ENCODE measurements at places on chromosomes 3 and 15.

- no peak for DNase-seq
Observed at GRCh38 chr3:197280156-197280555, 18.3 kb downstream of the DLG1 start.

DNA sequence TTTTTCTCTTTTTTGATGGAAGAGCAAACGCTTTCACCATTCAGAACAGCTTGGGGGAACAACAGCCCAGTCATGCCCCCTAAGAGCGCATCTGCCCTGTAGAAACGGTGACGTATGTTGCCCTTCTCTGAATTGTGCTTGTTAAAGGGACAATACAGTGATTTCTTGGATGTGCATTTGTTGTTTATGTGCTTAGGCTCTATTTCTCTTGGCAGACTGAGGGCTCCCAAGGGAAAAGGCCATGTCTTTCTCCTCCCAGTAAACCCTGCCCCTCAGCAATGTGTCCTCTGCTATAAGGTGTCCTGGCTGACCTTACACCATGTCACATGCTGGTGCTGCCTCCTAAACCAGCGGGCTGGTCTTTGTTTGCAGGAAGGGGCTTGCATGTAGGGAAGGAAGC, 346.1 kb downstream of the EPHB1 start:
- DNase-seq, result no peak

GRCh38 chr15:44646460-44646859, 17.0 kb downstream of the SPG11 start:
- no peak for DNase-seq

- no peak for DNase-seq
Observed at GRCh38 chr15:58369261-58369701, 62.5 kb upstream of the LIPC start.

GRCh38 chr3:179026636-179027035, 45.0 kb downstream of the ZMAT3 start:
- no peak for DNase-seq

DNA sequence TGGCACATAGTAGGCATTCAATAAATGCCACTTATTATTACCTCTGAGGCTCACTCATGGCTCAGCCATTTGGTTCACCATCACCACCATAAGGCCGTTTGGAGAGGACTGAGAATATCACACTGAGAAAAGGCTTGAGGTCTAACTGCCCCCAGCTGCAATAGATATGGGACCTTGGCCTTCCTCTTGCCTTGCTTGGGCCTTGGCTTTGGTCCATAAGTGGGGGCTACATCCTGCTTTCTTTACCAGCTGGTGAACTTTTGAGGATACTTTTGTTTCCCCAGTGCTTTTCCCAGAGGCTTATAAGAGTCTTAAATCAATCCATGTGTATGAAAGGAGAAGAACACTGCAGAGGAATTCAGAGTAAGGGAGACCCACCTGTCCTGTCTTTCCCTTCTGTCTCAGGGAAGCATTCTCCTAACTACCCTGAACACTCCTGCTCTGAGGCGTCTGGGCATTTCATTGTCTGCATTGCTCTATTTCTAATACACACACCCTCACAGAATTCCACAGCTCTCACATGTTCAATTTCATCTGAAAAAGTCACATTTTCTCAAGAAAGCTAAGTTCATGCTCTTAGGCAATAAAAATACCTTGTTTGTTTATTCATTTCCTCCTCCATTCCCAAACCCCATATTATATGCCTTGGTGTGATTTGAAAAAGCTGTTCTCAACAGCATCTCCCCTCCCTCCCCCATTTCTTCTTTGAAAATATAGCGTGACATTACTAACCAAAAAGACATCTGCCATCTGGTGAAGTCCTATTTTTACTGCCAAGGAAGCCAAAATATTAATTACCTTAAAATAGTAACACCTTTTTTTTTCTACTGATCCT, 22.5 kb upstream of the KCNMB2 start:
- no peak for DNase-seq

DNA sequence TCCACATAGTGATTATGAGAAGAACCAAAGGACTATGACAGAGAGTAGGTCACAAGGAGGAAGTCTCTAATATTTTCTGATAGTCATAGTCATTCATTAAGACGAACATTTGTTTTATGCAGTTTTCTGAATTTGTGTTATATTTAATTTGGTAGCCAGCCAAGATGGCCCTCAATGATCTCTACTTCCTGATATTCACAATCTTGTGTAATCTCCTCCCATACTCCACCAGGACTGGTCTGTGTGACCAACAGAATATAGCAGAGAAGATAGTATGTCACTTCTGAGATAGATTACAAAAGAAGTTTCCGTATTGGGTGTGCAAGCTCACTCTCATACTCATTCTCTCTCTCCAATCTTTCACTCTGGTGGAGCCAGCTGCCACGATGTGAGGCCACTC, 30.8 kb downstream of the HLTF start:
- no peak for DNase-seq

DNA sequence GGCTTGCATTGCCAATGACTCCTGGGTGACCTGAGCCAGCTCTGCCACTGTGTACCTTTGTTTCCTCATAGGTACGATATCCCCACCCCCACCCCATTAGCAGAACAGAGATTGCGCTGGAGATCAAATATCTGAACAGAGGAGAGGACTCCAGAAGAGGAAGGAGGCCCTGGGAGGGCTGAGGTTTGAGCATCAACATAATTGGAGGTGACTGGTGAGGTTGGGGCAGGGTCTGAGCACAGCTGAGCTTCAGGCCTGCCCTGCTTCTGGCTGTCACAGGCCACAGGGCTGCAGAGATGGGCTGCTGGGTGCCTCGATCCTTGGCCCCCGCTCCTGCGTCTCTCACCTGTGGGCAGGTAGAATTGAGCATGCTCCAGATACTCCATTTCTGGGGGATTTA, 21.3 kb upstream of the CACNA2D2 start:
- no peak for DNase-seq

DNA sequence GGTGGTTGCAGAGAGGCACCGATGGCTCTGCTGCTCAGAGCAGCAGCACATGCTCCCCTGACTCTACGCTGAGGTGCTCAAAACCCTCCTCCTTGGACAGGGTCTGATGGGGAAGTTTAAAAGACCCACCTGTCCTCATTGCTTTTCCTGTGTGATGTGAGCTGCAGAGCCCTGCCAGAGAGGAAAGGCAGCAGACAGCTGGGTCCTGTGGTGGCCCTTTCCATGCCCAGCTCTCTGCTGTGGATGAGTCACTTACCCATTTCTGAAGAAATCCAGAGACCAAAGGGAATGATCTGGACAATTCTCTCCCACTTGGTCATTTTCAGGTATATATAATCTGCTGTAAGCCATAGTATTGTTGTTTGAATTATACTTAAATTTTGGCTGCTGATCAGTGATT, 121.7 kb downstream of the CHDH start:
- DNase-seq, result no peak

GRCh38 chr3:172624999-172625398, 85.9 kb downstream of the NCEH1 start:
- no peak for DNase-seq

DNA sequence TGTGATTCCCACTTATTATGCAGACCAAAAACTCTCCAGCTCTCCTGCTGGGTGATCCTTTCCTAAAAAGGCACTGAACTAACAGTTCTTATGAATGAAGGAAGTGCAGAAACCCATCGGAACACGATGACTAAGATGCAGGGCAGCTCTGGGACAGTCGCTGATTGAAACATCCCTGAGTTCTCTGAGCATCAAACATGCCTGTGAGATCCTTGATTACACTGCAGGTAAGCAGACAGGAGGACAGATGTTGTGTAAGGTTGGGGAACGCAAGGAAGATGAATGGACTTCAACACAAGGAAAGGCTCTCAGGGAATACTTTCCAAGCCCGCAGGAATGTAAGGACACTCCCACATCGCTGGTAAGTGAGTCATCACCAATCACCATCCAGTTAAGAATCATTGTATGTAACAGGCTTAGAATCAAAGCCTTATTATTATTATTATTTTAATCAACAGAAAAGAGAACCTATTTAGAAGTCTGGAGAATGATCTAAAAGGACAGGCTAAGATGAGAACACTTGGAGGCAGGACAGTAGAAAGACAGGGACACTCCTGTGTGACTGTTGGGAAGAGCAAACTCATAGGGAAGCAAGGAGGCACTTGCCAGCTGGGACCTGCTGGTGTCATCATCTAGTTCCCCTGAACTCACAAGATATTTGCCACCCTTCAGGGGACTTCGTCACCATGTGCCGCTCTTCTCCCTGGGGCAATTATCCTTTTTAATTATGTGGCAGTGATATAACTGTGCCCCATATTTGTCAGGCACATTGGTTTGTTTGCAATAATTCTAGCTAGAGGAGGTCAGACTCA, 26.0 kb downstream of the TMEM158 start:
- no peak for DNase-seq

DNA sequence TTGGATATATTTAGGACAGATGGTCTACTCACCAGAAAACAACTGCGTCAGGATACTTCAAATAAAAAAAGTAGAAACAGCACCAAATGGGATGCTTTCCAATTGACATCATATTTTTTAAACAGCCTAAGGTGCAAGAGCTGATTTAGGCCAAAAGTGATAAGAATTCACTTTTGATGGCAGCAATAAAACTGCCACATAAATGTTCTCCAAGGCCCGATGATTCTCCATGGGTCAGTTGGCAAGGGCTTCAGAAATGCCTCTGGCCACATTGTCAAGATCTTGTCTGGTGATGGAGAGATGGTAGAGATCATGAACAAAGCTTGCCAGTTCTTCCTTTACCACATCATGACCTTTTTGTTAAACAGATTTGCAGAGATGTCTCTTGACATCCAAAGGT, 38.9 kb downstream of the LDHAL6B start:
- no peak for DNase-seq

GRCh38 chr3:128270559-128271492, 117.5 kb downstream of the EEFSEC start:
- DNase-seq, result no peak

GRCh38 chr3:72698154-72698917, 149.9 kb downstream of the SHQ1 start:
- DNase-seq, result no peak

- DNase-seq, result no peak
Observed at GRCh38 chr15:50968353-50968752, 59.9 kb downstream of the AP4E1 start.

GRCh38 chr3:49470714-49471420, 800 bp downstream of the DAG1 start:
- no peak for DNase-seq

DNA sequence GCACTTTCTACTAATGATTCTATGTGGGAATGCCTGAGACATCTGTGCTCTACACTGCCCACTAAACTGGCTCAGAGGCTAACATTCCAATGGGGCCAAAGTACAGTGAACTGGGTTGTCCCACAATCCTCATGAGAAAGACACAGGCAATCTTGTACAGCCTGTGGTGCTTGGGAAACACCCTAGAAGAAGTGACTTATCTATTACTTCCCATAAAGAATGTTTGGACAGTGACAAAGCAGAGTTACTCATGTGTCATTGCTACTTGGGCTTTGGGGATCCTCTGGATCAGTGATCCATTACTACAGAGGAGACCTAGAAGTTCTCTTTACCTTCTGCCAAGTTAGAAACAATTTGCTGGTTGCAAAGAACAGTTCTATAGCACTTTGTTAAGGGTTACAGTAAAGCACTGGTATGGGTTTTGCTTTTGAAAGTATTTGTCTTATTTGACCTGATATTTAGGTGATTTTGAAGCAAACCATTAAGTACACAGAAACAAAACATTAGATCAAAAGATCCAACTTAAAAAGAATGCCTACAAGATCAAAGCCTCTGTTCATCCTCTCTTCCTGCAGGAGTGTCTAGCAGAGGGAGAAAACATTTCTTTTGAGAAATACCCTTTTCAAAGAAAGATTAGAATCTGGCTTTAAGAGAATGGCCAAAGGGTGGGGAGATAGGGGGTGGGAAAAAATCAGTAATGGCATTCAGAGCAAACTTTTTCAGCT, 75.8 kb downstream of the CTNNB1 start:
- no peak for DNase-seq

DNA sequence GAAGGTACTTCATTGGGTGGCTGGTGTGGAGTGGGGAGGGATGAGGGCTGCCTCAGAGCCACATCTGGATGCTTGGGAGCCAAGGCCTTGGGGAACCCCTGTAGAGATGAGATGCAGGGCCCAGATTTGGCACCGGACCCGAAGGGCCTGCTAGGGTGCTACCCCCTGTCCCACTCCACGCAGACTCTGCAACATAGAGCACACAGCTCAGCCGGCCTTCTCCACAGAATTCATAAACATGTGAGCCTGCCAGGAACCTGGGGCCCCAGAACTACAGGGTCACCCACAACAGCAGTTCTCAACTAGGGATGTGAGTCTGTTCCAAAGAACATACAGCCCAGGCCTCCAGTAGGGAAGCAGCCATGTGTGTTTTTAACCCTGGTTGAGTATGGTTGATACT, 62.8 kb downstream of the LRIG1 start:
- no peak for DNase-seq

GRCh38 chr3:196662711-196663571, 23.4 kb downstream of the NRROS start:
- DNase-seq, result no peak

DNA sequence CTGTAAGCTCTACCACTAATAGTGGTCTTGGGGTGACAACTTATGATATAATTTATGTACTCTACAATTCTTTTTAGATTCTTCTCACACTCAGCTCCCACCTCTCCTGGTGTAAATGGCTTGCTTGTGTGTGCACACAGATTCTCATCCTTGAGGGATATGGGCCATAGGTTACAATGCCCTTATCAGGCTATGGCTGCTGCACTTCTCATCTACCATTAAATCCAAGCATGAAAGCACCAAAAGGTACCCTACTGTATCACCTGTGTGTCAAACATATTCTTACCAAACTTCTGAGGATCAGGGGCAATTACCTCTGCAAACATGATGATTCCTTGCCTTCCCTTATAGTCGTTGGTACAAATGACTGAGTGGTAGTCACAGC, 891.9 kb downstream of the SQOR start:
- no peak for DNase-seq

- no peak for DNase-seq
Observed at GRCh38 chr3:184508938-184509337, 52.6 kb upstream of the EPHB3 start.

DNA sequence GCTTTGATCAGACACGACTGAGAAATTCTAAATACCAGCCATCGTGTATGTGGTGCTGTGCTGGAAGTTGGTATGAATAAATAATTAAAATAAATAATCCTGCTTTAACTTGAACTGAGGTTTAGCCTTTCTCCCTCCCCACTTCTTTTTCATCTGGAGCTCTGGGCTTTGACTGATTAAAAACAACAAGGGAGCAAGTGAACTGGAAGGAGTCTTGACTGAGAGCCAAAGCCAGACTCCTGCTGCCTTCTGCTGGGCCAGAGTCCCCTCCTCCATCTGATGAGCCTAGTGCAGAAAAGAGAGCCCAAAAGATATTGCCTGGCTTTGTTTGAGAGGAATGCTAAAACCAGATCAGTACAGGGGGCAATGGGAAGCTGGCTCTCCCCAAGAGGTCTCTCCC, 96.0 kb downstream of the CCNL1 start:
- DNase-seq, result no peak

- DNase-seq, result no peak
Observed at GRCh38 chr15:48850648-48851047, 27.3 kb upstream of the EID1 start.

GRCh38 chr15:38874464-38874863, 309.9 kb upstream of the RASGRP1 start:
- no peak for DNase-seq

Data from activated CD4-positive, alpha-beta T cell treated with anti-CD3 and anti-CD28 coated beads, Interleukin-2, amount 50 U/mL, for 24 hours (primary cell).